ENCODE measurements at places on chromosomes 1 and 21.
A peak's percentile ranks its signal among the peaks of the same experiment; 100 is the strongest.

DNA sequence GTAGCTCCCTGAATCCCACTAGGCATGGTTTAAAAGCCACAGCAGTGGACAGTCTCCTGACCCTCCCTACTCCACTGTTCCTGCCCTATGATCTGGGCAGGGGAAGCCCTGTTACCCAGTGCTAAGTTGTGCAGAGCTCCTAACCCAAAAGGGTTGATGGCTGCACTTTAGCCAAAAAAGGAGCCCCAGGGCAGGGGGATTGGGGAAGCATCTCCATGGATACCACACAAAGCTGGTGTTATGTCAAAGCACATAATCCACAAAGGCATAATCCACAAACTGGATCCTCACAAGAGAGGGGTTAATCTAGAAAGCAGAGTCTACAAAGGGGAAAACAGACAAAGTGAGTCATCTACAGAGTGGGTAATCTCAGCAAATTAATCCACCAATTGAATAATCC, 5.7 kb downstream of the RSPO1 start:
- no peak for DNase-seq

DNA sequence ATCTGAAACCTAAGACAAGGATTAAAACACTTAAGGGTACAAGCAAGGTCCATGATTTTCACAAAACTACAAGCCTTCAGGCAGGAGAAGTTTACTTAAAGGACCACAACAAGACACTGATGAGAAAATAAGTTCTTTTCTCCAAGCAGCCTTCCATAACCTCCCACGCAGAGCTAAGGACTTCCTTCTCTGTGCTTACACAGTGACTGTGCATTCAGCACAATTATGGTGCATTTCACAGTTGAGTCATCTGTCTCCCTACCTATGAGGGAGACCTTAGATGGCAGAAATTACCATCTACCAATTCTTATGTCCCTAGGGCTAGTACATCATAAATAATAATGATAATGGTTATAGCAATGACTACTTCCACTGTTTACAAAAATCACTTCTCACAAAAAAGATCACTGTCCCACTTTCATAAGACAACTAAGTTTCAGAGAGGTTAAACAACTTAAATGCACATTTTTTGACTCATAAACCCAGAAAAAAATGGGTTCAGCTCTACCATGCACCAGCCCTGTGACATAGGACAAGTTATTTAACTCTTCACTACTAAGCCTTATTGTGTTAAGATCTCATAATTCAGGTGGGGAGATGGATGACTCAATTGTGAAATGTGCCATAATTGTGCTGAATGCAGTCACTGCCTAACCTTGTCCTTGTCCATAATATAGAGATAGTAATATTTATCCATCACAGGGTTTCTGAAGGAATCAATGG, 45.3 kb downstream of the TARBP1 start:
- DNase-seq, result no peak

- DNase-seq, result no peak
Observed at GRCh38 chr1:66132324-66132723, 339.6 kb downstream of the PDE4B start.

- DNase-seq, result no peak
Observed at GRCh38 chr1:233435622-233436021, 108.1 kb downstream of the MAP3K21 start.

GRCh38 chr1:115258302-115258866, 79.7 kb downstream of the NGF start:
- no peak for DNase-seq

DNA sequence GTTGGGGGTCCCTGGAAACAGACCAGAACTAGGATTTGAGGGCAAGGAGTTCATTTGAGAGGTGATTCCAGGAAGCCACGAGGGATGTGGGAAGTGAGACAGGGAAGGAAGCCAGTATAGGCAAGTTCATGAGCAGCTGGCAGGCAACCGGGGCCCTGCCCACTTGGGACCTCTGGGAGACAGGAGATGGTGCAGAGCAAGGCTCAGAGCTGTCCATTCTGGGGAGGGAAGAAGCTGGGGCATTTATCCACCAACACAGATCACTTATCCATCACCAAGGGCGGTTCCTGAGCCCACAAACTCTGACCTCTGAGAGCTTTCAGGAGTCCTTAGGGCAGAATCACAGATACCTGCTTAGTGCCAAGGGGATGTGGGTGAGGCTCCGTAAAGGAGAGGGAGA, 16.8 kb downstream of the EDN2 start:
- no peak for DNase-seq

GRCh38 chr1:10865518-10866320, 69.3 kb upstream of the CASZ1 start:
- no peak for DNase-seq

- DNase-seq, result peak; percentile 89
Observed at GRCh38 chr1:181126871-181127587, 38.5 kb downstream of the IER5 start.

DNA sequence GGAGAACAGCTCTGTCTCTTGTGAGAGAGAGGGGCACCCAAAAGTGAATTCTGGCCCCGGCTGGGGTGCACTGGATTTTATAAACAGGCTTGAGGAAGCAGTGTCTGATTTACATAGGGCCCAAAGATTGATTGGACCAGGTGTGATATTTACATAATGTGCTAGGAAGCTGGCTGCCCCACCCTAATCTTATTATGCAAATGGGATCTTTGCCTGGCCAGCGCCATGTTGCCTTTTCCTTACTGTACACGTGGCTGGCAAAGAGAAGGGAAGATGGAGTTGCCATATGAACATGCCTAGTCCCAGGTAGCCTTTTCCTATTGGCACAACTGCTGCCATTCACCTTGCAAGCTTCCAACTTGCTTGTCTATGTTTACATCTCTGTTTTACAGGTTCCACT, 29.0 kb upstream of the CFHR4 start:
- DNase-seq, result no peak

GRCh38 chr1:208336137-208336518, 91.9 kb upstream of the PLXNA2 start:
- DNase-seq, result no peak

DNA sequence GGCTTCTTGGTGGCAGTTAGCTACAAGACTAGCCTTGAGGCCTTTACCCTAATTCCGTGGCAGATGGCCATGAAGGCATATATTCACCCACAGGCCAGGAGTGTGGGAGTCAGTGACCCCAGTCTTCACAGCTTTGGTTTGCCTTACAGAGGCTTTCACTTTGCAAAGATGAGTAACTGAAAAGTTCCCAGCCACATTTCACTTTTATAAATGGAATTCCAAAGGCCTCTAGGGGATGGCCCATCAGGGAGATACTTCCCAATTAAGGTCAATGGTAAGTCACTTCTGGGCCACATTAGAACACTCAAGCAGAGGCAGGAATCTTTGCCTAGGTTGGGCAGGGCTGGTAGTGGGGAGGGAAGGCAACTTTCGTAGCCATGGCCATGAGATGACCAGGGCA, 13.1 kb upstream of the HEYL start:
- DNase-seq, result no peak

- no peak for DNase-seq
Observed at GRCh38 chr1:38000529-38001455, 4.5 kb downstream of the FHL3 start.

- DNase-seq, result no peak
Observed at GRCh38 chr1:19495799-19496526, 10.6 kb upstream of the CAPZB start.

DNA sequence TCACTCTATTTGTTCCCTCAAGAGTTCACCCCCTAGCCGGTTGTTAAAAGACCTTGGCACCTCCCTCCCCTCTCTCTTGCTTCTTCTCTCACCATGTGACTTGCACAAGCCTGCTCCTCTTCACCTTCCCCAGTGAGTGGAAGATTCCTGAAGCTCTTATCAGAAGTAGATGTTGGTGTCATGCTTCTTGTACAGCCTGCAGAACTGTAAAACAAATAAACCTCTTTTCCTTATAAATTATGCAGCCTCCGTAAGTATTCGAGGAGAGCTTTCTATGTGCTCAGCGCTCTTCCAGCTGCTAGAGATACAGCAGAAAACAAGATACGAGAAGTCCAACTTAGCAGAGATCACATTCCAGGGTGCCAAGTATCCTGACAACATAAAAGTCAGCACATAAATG, 147.0 kb upstream of the RUNX1 start:
- no peak for DNase-seq

DNA sequence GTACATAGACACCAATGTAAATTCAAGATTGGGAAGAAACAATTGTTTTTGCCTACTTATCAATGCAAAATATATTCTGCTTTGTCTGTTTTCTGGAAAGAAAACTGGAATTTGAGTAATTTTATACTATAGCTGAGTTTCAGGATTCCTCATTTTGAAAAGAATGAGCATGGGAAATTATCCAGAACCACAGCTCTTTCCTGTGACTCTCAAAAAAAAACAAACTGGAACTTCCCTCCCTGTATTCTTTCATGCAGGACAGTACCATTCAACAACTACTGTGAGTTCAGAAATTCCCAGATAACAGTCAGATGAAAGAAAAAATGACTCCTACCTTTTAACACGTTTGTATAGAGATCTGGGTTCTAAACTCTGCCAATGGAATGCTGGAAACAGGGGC, 372.4 kb downstream of the TGFB2 start:
- DNase-seq, result no peak

DNA sequence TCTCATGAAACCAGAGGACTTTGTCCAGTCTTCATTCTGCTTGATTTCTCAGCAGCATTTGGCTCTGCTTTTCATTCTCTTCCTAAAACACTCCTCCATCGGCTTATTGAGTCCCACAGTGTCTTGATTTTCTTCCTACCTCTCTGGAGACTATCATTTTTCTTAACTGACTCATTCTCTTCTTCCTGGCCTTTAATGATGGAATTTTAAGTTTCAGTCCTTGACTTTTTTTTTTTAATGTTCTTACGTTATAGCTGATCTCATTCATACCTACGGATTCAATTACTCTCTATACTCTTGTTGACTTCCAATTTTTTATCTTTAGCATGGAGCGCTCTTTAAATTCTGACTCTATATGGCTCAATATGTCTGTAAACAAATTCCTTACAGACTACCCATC, 111.1 kb downstream of the NEK7 start:
- no peak for DNase-seq

DNA sequence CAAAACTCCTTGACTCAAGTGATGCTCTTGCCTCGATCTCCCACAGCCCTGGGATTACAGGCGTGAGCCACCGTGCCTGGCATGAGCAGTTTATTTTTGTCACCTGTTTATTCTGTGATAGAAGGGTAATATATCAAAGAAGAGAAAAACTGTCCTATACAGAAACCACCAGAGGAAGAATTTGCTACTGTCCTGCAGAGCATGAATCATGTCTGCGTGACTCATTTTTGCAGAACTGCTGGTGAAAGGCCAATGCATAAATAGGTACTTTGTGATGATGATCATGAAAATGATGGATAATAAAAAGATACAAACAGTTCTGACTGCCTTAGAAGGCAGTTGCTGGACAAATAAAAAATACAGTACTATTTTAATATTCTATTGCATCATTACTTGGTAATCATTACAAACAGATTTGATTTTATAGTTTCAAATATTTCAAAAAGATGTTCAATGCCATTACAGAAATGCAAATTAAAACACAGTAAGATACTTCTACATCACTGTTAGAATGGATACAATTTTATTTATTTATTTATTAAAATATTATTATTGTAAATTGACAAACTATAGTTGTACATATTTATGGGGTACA, 26.5 kb downstream of the RIPPLY3 start:
- no peak for DNase-seq

DNA sequence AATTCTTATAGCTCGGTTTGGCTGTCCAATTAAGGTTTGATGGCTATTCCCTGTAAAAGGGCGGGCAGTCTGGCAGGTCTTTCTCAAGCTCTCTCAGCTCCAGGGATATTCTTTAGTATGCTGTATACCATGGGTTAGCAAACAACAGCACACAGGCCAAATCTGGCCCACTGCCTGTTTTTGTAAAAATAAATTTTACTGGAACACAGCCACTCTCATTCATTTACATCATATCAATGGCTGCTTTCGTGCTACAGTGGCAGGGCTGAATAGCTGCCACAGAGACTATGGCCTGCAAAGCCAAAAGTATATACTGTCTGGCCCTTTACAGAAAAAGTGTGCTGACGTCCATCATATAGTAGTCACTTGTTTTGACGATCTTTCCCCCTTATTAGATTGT, 32.0 kb downstream of the MACO1 start:
- no peak for DNase-seq

GRCh38 chr1:167854184-167854583, 59.8 kb downstream of the ADCY10 start:
- DNase-seq, result no peak
